ENCODE measurements at places on chromosomes 2 and 18.

- no peak for DNase-seq
Measured at GRCh38 chr2:161913865-161914264, 160.2 kb downstream of the DPP4 start.

GRCh38 chr2:223215254-223215516, 163.2 kb downstream of the KCNE4 start:
- DNase-seq, result no peak

DNA sequence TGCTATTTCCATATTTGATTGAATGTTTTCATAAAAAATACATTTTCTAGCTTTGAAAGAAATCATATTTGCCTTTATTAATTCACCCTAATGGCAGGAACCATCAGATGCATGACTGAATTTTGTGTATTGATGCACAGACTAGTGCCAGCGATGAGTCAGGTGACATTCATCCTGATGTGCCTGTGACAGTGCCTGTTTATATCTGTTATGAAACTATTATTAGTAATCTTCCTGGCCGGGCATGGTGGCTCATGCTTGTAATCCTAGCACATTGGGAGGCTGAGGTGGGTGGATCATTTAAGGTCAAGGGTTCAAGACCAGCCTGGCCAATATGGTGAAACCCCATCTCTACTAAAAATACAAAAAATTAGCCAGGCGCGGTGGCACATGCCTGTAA, 170.0 kb downstream of the TSN start:
- no peak for DNase-seq

DNA sequence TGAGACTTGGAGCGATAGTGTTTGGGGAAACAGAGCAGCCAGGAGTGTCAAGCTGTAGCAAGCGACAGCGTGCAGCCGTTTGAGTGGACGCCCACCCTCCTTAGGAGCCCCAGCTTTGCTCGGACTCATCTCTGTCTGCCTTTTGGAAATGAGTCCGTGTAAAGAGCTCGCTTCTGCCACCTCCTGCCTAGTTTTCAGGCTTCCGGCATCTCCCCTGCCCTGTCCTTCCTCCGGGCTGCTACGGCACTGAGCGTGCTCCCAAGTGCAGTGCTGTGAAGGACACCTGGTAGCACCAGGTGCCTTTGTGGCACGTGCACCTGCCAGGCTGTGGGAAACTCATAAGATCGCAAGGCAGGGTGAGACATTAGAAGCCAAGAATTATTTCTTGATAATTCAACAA, 117.1 kb downstream of the RNF144A start:
- DNase-seq, result no peak

GRCh38 chr18:76126327-76126726, 368.7 kb downstream of the ZNF516 start:
- DNase-seq, result no peak

- DNase-seq, result no peak
Measured at GRCh38 chr2:66301022-66301766, 133.7 kb upstream of the MEIS1 start.

DNA sequence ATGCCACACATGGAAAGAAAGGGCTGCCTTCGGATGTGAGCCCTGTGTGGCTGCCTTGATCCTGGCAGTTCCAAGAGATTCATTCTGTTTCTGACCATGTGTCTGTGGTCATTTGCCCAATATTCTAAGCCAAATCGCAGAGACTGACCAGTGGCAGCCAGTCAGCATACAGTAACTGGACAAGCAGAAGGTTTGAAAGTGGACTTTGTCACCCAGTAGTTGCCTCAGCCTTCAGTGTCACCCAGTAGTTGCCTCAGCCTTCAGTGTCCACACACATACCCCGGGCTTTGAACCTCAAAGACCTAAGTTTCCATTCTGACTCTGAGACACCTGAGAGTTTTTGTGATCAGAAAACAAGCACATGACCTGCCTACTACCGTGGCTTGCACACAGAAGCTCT, 5.0 kb downstream of the RFX8 start:
- no peak for DNase-seq

Measured in activated CD8-positive, alpha-beta T cell treated with anti-CD3 and anti-CD28 coated beads, Interleukin-2, amount 10 ng/mL, durations not matched to agents 7 days and 5 days (primary cell).